ENCODE measurements at places on chromosomes 6 and 20.

DNA sequence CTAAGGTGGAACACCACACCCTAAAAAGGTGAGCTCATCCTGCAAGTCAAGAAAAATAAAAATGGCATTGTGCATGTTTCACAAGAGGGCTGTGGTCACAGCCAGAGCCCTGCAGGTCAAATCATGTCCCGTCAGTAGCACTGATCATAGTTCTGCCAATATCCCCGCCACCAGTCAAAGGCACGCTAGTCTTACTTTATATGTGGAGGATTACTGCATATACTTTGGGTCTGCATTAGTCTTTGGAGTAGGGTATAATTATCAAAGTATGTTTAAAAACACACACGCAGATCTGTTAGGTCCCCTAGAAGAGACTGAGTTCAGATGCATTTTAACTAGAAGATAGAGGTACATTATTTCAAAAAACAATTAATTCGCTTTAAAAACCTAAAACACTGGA lies 1.8 kb downstream of the PERP start:
- peak; percentile 62 for DNase-seq

DNA sequence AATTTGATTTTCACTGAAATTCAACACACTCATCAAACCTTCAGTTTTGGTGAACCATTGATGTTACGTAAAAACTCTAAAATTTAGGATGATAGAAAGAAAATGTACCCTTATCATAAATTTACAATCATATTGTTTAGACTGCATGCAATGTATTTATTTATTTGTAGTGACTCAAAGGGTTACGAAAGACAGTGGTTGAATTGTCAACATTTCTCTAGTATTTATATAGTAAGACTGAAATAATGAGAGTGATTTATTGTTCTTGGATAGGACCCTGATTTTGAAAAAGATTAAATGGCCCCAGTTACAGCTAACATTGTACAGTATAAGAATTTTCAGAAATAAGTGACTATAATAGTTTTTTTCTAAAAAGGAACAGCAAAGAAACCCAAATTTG lies 591.5 kb downstream of the RFPL4B start:
- DNase-seq = no peak

DNA sequence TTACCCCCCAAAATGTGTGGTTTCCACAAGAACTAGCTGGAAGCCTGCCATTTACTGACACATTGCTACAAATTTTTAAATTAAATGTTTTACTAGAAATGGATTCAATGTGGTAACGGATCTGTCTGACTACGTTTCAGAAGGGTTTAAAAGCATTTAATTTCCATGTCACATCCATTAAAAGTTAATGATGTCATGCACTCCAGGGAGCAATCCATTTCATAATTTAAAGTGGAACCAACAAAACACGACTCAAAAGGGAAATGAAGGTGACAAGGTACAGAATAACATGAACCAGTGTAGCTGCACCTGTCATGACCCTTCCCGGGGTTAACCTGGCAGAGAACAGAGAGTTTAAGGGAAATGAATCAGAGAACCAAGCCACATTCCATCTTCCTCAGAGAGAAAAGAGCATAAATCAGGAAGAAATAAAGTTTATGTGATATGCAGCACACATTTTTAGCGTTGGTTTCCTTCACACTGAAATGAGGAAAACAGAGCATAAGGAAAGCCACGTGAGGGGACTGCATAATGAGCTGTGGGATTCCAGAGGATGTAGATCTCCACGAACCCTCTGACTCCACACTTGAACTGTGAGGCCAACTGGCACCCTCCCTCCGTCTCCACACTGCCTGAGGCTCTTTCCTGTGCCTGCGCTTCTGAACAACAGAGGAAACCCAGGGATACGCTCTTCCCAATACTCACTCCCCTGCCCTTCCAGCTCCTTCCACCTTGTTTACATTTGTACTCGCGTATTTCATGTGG lies 170.3 kb upstream of the AHI1 start:
- peak; percentile 81 for DNase-seq

DNA sequence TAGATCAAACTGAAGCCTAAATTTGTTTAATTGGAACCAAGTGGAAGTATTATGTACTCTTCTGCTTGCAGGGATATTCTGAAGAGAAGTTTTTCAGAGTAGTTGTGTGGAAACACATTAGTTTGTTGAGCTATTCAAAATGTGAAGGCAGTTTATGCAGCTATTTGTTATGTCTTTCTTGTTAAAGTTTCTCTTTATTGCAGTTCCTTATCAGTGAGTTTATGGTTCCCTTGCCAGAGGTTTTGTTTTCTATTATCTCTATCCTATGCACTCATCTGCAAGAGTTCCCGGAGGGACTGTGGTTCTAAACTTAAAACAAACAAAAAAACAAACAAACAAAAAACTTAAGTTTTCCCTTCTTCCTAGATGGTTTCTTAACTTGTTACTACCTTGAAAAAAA lies 143.7 kb upstream of the SLC22A16 start:
- no peak for DNase-seq

DNA sequence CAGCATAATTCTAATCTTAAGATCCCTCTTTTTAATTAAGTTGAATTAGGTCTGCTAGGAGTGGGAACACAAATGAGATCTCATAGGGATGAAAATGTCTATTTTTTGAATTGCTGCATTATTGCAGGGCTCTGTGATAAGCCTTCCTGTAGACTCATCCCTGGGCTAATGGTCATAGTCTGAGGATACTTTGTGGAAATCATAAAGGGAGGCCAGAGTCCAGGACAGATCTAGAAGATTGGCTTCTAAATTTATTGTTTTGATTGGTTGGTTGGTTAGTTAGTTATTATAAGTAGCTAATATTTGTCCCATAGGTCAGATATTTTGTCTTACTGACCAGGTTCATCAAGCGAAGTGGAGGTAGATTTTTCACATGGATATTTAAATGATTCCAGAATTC lies 142.3 kb downstream of the AKAP7 start:
- DNase-seq = no peak

DNA sequence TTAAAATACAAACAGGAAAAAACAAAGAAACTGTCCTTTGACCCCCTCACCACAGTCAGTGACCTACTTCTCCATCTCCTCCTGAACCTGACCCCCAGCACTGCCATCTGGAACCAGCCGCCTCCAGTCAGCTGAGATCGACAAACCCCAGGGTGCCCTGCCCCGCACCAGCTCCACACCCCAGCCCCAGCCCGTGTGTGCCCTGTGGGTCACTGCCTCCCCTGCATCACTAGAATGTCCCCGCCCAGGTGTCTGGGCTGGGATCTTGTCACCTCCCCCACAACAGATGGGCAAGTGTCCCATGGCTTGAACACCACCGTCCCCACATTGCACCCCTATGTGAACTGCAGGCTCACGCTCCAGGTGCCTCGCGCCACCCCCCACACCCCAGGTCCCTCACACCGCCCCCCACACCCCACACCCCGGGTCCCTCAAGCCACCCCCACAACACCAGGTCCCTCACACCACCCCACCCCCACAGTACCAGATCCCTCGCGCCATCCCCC lies 13.3 kb downstream of the TAF4 start:
- DNase-seq = no peak

DNA sequence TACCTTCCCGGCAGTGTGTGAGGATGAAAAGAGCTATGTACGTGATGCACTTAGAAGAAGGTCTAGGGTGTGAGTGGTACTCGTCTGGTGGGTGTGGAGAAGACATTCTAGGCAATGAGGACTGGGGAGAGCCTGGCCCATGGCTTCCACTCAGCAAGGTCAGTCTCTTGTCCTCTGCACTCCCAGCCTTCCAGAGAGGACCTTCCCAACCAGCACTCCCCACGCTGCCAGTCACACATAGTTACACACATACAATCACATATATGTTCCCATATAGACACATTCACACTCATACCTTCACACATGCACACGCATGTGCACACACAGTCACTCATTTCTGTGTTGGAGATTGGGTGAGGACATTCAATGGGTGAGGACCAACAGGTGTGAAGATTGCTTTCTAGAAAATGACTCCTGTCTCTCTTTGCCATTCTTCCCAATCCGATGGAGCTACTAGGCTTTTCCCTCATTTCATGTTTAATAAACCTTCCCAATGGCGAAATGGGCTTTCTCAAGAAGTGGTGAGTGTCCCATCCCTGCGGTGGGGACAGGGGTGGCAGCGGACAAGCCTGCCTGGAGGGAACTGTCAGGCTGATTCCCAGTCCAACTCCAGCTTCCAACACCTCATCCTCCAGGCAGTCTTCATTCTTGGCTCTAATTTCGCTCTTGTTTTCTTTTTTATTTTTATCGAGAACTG lies 30.4 kb downstream of the SRSF3 start:
- DNase-seq = no peak

- no peak for DNase-seq
These were observed 22.9 kb downstream of the TOX2 start for GRCh38 chr20:43937591-43937990.

DNA sequence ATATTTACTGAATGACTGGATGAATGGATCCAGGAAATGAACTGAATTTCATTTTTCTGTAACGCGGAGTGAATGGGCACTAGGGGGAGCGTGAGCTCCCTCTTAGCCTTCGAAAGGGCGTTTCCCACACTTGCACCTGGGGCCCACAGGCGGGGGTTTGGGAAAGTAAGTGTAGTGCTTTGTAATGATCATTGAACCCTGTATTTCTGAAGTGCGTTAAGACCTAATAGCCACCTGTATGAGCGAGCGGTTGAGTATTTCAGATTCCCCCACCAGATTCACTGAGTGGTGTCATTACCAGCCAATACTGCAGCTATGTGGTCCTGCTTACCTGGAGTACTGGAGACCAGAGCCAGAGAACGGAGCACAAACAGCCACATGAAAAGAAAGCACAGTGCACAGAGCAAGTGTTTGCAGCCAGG lies 10.5 kb downstream of the SYTL3 start:
- DNase-seq = peak; percentile 98

GRCh38 chr6:118260833-118261232 lies 287.3 kb upstream of the PLN start:
- no peak for DNase-seq

DNA sequence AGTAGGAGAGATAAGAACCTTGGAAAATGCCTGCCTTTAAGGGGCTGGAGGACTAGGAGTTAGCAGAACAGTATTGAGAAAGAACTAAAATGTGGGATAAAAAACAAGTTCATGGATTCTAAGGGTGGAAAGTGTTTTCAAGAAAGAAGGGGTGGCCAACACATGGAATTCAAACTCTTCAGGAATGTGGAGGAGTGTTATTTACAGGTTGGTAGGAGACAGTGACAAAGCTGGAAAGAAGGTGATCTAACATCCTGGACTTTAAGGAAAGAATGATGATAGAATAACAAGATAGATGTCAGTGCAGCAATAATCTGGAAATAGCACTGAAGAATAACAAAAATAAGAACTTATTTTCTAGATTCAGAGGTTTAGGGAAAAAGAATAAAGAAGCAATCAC lies 54.0 kb upstream of the TNFRSF21 start:
- no peak for DNase-seq

DNA sequence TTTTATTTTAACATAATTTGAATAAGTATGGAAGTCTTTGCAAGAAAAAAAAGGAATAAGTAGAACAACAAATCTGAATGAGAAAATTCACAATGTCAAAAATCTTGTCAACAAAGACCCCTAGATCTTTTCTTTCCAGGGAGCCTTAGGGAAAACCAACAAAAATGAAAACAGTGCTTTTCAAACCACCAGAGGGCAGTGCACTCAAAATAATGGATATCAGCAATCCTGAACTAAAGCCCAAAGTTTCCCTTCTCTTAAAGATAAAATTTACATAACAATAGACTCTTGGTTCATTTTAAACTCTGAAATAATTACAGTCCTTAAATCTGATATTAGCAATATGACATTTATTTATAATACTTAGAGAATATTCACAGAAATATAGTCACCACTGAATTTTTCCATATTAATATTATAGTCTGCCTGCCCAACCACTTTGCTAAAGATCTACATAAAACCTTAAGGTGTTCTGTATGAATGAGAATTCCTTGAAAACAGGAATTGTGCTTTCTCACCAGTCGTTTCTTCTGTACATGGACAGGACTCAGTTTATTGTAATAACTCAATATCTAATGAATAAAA lies 105.3 kb upstream of the BMP5 start:
- peak; percentile 6 for DNase-seq

DNA sequence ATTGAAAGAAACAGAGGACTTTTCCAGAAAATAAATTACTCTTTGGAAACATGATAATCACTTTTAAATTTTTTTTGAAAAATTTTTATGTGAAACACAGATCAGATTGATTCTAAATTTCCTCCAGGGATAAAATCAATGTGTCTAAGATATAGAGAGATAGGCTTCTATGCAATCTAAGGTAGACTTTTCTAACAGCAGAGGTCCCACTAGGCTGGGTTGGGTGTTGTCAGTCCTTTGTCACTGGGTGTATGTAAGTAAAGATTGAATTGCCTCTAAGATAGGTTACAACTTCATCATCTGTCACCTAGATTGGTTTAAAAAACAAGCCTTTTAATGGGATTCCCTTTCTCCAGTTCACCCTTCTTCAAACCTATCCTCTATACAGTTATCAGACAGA lies 449.9 kb downstream of the DHX35 start:
- no peak for DNase-seq

DNA sequence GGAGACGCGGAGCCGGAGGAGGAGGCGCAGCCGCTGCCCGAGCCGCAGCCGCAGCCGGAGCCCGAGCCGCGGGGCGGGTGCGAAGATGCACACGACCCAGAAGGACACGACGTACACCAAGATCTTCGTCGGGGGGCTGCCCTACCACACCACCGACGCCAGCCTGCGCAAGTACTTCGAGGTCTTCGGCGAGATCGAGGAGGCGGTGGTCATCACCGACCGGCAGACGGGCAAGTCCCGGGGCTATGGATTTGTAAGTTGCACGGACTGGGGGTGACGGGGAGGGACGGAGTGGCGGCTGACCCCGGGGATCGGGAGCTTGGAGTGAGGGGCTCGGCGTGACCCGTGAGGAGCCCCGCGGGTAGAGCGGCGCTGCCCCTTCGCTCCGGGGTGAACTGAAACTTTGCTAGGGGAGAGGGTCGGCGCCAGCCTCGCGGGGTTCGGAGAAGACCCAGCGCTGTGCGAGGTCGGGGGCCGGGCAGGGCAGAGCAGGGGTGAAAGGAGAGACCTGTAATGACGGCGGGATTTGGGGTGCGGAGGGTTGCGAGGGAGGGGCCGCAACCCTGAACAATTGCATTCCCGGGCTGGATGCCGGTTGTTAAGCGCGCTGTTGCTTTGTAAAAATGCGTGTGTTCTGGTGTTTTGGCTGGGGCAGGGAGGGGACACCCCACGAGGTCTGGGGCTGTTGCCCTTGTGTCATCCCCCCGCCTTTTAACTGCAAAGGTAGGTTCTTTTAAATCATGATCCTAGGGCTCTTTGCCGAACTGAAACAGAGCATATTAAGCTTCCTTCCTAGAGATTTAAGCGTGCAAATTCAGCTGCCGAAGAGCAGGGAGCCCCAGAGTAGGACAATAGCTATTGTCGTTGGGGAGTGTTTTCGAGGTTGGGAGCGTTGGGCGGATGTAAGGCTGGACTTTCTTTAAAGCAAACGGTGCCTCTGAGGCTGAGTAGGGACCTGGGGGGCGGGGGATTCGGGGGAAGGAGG lies 628 bp downstream of the RBM24 start:
- DNase-seq = no peak

GRCh38 chr6:21893793-21894192 lies 300.2 kb downstream of the SOX4 start:
- no peak for DNase-seq

DNA sequence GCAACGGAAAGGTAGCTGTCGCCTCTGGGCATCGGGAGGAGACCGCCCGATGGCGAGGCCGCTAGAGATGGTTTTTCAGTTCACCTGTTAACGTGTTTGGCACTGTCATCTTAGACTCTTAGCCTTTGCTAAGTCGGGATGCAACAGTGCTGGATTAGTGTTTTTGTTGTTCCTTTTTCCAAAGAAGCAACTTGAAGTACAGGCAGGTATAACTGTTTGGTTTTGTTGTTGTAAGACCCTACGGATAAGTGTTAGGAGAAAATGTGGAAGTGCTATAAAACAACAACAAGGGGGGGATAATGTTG lies 723 bp downstream of the MANEA start:
- DNase-seq = no peak

GRCh38 chr20:48285656-48286055 lies 500.4 kb upstream of the SULF2 start:
- no peak for DNase-seq
